KBM-7 (cell line): ENCODE measurements at places on chromosomes 5 and 9.
A peak's percentile ranks its signal among the peaks of the same experiment; 100 is the strongest.

DNA sequence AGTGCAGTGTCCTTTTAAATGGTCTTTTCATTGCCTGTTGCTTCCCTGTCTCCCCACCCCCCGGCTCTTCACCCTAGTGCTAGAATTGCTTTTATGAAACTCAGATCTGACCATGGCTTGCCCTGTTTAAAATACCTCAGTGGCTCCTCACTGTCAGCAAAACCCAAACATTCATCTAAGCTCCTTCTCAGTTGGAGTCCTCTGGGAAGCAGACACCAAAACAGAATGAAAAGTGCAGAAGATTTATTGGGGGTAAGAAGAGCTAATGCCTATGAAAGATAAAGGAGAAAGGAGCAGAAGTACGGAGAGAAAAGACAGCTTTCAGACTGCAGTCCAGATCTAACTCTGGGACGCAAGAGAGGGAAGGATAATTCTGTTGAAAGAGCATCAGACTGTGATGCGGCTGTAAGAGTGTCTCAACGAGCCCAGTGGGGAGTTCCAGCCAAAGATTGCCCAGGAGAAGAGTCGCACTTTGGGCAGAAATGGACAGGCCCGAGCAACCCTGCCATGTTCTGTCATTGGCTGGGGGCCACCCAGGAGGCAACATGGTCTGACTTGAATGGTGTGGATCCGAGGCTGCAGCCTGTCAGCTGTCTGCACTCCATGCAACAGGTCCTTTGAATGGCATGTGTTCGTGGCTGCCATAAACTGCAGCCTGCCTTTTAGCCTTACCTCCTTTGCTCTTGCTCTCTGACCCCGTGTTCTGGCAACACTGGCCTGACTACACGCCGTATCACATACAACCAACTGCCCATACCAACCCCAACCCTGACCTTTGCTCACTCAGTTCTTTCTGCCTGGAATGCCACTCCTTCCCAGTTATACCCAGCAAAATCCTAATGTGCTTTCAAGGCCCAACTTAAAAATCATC lies 55.9 kb downstream of the IRF1 start:
- no peak for DNase-seq

DNA sequence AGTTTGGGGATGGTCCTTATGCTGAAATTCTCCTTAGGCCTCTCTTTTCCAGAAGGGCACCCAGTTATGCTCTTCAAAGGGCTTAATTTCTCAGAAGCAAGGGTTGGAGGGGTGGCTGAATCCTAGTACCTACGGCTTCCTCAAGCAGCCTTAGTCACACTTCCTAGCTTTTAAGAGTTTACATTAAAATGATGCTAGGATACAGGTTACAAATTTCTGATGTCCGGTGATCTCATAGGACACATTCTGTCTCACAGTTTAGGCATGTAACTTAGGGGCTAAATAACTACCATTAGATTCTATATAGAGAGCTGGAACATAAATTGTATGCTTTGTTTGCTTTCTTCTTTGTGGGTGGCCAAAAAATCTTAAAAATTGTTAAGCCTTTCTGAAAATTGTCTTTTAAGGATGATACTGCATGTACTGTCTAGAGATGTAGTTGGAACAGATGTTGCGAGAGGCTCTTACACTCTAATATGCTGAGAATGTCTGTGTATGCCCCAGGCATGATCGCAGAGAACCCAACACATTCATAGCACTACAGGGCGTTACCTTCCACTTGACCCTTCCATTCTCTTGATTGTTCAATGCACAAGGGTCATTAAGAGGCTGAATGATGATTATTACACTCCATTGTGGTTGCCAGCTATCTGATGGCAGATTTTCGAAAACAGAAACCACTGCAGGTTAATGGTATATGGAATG lies 139.1 kb downstream of the TMEM38B start:
- DNase-seq: no peak

- no peak for DNase-seq
These were observed 659.0 kb upstream of the ARRDC3 start for GRCh38 chr5:92041911-92042660.

- DNase-seq: no peak
These were observed 78.7 kb downstream of the ACTL7B start for GRCh38 chr9:108776920-108777639.

- DNase-seq: no peak
These were observed 16.6 kb downstream of the WWC1 start for GRCh38 chr5:168307925-168308584.

GRCh38 chr9:34929506-34930102 lies 28.5 kb upstream of the PHF24 start:
- DNase-seq: peak; percentile 20

- no peak for DNase-seq
These were observed 9.6 kb downstream of the EPB41L4B start for GRCh38 chr9:109311286-109311685.

- no peak for DNase-seq
These were observed 131.7 kb upstream of the CCDC152 start for GRCh38 chr5:42624912-42625311.

DNA sequence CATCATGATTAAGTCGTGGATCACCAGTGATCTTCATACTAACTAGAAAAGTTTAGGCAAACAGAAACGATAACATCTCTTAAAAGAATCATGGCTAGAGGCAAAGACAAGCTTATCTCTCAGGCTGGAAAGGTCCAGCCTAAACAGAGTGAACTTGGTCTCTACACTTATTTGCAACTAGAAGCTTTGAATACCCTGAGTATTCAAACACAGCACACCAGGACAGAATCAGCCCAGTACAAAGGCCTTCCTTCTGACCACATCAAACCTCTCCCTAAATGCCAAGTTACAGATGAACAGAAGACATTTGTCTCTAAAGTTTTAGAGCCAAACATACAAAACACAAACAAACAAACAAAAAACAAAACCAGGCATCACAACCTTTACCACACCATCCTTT lies 57.2 kb downstream of the ELAVL2 start:
- DNase-seq: no peak

GRCh38 chr5:138696501-138696900 lies 56.7 kb upstream of the CTNNA1 start:
- no peak for DNase-seq

DNA sequence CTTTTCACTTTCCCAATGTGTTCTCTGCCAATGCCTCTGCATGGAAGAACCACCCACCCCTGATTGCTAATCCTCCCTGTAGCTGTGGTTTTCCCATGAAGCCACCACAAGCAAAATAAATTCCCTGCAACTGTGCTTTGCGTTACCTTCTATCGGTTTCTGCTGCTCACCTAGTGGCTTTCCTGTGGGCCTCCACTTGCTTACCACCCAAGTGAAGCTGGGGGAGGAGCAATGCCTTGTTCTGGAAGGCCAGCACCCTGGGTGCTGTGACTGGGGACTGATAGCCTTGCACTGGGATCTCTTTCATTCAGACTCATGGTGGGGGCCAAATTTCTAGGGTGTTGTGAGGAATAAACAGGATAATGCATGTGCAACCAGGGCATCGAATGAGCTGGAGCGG lies 56.3 kb upstream of the GDNF start:
- no peak for DNase-seq

GRCh38 chr9:93437996-93438395 lies 13.5 kb upstream of the FAM120A start:
- DNase-seq: no peak

GRCh38 chr9:27437652-27438373 lies 86.3 kb upstream of the IFNK start:
- DNase-seq: no peak

- DNase-seq: no peak
These were observed 14.8 kb downstream of the SPARC start for GRCh38 chr5:151671950-151672349.

DNA sequence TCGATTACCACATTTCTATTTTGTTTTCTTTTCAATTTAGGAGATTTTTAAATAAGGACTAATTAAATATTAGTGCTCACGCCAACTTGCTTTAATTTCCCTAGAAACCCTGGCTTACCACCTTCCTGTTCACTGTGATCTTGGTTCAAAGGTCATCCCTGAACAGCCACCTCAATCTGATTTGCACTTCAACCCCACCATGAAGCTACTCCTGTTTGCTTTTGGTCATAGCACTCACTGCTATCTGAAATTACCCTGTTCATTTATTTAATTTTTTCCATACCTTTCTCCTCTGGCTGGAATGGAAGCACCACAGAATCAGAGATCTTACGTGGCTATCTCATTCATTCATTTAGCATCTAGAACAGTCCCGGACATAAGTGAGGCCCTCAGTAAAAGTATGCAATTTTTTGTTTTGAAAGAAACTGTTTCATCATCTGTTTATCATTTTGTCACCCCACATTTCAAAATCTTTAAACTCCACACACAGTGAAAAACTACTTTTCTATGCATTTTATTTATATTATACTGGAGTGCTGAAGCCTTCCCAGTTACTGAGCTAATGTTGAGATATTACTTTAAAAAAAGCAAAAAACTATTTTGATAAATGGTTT lies 17.2 kb upstream of the ADAMTSL1 start:
- DNase-seq: no peak

DNA sequence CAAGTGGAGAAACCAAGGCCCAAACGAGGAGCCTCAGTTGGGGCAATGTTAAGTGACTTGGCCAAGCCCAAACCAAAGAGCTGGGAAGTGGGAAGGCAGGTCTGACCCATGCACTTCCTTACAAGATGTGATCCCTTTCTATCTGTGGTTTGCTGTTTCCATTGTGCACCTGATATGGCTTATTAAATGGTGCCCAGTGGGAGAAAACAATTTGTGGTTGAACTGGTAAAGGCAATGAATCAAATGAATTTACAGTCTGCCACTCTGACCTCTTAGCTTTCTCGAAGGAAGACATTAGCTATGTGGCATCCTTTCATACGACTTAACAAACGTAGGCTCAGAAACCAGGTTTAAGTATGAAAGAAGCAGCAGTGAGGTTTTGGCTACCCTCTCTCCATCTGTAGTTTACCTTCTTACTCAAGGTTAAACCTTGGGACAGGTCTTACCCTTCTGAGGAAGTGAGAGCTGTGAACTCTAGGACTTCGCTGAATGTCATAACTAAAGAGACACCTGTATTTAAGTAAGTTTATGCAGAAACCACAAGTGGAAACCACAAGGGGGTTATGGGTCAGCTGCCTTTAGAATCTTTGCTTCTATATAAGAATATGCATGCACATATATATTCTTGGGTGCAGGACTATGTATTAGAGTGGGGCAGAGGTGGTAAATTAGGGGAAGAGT lies 100.5 kb upstream of the SPATA31D4 start:
- no peak for DNase-seq

- DNase-seq: no peak
These were observed 615.5 kb downstream of the TLE1 start for GRCh38 chr9:81073821-81074220.

DNA sequence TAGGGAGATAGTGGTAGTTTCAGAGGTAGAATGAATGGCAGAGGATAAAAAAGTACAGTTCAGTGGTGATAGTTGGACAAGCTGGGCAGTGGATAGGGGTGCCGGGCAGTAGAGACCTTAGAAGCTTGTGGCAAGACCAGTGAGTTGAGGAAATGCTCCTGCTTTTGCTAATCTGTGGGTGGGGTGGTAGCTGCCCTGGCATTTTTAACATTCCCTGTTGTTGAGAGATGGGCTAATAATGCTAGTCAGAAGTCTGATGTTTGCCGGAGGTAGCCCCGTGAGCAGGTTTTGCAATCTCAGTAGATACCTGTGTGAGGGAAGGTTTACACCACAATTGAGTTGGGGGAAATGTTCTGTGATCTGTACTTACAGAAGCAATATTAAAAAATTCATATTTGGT lies 91.1 kb downstream of the TRIO start:
- DNase-seq: no peak

DNA sequence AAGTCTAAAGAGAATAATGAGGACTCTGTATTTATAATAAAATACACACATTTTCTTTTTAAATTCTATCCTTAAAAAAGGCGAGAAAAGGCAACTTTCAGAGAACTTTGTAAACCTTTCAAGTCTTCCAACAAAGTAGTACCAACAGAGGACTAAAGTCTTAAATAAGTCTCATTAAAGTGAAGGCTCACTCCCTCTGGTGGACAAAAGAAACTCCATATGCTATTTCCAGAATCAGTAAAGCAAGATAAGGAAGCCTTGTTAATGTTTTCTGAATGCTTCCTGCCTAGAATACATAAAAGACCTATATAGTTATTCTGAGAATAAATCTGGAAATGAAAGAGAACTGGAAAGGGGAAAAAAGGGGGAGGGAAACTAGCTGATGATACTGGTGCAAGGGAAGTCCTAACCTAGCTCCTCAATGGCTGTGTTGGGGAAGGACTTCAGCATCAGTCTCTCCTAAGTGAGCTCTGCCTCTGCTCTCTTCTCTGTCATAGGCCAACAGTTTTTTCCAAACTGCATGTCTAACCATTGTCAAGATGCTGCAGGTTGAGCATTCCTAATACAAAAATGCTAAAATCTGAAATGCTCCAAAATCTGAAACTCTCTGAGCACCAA lies 7.2 kb downstream of the HMGCS1 start:
- peak; percentile 72 for DNase-seq

DNA sequence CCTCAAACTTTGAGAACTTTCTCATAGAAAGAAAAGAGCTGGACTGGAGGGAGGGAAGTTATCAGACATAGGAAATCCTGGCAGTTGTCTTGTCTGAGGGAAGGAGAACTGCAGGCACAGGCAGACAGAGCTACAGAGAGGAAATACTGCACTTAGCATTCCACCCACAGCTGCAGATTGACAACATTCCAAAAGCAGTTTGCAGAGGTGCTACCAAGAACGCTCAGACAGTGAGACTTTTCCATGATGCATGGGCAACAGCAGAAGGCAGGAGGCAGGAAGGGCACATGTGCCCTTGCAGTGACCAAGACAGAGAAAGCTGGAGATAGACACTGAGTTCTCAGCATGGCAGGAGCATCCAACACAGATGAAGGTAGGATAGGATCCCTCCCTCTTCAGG lies 327.5 kb upstream of the ZNF462 start:
- no peak for DNase-seq

DNA sequence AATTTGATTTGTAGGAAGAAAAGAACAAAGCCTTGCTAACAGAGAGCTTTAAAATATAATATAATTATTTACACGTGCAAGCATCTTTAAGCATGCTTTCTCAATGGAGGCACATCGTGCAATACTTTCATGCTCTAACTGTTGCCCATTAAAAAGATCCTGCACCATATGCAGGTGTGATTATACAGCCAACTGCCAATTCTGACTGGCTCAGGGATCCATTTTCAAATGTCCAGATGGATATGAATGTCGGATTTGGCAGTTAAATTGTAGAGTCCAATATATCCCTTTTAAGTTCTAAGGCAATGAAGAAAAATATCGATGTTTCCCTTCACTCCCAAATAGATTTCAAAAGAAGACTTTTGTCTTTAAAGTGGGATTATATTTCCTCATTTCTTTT lies 416.4 kb upstream of the CD180 start:
- no peak for DNase-seq

DNA sequence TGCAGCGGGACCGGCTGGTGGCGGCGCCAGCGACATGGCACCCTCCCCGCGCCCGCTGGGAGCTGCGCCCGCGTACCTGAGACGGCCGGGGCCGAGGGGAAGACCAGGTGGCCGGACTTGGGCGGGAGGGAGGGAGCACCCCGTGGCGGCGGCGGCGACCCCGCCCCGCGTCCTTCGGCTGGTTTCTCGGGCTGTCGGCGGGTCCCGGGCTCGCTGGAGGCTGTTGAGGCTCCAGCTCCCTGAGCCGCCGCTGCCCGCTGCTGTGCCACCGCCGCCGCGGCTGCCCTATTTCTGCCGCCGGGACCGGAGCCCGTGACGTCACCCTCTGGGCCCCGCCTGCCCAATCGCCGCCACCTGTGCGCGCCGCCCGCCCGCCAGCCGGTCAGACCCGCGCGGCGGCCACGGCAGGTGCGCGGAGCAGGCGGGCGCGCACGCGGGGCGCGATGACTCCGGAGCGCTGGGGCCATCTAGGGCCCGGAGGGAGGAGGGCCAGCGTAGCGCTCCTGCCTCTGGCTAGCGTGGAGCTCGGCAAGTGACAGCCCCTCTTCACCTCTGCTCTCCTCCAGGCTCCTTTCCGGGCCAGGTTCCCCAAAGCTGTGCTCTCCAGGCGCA lies at the start of gene FSTL4:
FSTL4 (minus strand) TSS at position 293 of the 612 bp plus-strand sequence.
- DNase-seq: no peak

- no peak for DNase-seq
These were observed 168.5 kb upstream of the TARS1 start for GRCh38 chr5:33272288-33272687.
